ENCODE measurements at places on chromosomes 1 and 21. TPM values are rescaled to one million over a fixed set of nuclear protein-coding genes. Genes with fewer than 3 reads are reported as not detected.

Gene IGSF5
- total RNA-seq: not detected

Gene MAB21L3
- 0.03 TPM for total RNA-seq

Gene NPHS2
- total RNA-seq: not detected

Gene KCNH1
- 8.9 TPM for total RNA-seq

Gene IL19
- total RNA-seq: not detected

Gene CR1
- total RNA-seq: not detected

Gene FALEC
- total RNA-seq: 0.33 TPM

Gene ZBTB8B
- 0.07 TPM for total RNA-seq

Gene MRAP
- 0.13 TPM for total RNA-seq

Gene MMP23B
- 8.2 TPM for total RNA-seq

Gene RNU11
- not detected for total RNA-seq

Gene BRDT
- total RNA-seq: not detected

Gene CLCNKB
- 0.07 TPM for total RNA-seq
